Activated CD8-positive, alpha-beta memory T cell treated with anti-CD3 and anti-CD28 coated beads for 36 hours (primary cell): ENCODE measurements at places on chromosomes 16 and 17. TPM values are rescaled to one million over a fixed set of nuclear protein-coding genes. Genes with fewer than 3 reads are reported as not detected.

The RSKR gene
- 20.7 TPM for total RNA-seq

The CDH11 gene
- not detected for total RNA-seq

The ORC6 gene
- 53.0 TPM for total RNA-seq

The AKAP10 gene
- 38.2 TPM for total RNA-seq

The GPR142 gene
- not detected for total RNA-seq

The SLC38A8 gene
- not detected for total RNA-seq

The LRRC37A gene
- 1.0 TPM for total RNA-seq
